ENCODE measurements at places on chromosomes 12 and 14.
A peak's percentile ranks its signal among the peaks of the same experiment; 100 is the strongest.

DNA sequence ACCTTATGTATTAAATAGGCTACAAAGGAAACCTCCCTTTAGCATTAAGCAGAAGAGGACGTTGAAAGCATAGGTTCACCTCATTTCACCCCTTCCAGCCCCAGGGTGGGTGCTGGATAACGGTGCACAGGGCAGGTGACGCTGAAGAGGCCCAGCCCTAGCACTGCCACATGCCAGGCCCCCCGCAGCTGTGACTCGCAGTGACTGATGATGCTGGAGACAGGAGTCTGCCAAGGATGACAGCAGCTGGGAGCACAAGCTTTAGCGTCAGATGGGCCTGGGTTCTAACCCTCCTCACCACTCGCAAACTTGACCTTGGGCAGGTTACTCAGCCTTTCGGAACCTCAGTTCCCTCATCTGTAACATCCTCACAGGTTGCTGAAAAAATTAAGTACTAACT lies 76.7 kb downstream of the TBK1 start:
- DNase-seq = no peak

DNA sequence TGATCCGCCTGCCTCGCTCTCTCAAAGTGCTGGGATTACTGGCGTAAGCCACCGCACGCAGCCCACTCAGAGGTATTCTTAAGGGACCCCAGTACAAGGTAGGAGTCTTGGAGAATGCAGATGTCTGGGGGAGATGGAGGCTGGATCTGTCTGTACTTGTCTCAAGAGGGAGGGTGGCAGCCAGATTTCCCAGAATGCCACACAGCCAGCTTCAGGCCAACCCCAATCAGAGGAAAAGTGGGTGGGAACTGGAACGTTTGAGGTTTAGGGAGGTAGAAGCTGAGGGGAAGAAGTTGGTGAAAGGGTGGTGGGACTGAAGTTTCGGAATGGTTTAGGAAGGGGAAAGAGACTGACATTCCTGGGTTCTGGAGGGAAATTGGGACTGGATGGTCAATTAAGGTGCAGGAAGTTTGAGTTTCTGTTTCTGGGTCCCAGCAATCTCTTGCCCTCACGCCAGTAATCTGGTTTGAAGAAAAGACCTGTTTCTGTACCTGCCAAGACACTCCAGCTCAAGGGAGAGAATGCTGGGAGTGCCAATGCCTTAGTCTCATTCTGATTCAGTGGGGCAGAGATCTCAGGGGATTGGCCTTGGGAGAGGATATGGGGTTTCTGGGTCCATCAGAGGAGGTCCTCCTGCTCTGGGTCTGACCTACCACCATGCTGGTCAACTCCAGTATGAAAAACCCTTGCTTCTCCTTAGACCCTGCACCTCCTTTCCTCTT lies 8.1 kb upstream of the ZNF385A start:
- no peak for DNase-seq

DNA sequence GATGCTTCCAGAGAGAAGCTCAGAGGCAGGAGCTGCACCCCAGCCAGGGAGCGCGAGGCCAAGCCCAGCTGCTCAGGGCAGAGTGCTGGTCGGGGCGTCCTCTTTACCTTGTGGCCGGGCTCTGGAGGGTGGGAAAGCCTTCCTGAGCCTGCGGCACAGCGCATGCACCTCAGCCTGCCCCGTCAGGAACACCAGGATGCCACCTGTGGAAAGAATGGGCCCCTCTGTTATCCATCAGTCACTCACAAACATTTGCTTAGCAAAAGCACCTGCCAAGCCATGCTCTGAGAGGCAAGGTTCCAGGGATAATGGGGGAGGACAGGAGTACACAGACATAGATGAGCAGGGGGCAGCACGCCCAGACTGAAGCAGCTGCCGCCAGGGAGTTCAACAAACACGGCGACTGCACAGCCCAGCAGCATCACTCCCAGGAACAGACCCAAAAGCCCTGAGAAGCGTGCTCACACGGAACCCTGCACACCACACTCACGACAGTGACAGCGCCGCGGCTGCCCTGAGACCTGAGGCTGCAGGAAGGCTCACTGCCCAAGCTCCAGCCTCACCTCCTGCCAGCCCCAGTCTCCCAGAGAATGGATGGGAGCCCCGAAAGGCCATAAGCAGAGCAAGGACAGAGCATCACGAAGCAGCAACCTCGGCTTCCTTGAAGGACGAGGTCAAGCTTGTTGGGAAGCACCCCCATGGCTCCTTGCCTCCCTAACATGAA lies 21.8 kb downstream of the DHX37 start:
- DNase-seq = no peak

- DNase-seq = no peak
Observed at GRCh38 chr12:82474798-82475184, 116.5 kb downstream of the METTL25 start.

DNA sequence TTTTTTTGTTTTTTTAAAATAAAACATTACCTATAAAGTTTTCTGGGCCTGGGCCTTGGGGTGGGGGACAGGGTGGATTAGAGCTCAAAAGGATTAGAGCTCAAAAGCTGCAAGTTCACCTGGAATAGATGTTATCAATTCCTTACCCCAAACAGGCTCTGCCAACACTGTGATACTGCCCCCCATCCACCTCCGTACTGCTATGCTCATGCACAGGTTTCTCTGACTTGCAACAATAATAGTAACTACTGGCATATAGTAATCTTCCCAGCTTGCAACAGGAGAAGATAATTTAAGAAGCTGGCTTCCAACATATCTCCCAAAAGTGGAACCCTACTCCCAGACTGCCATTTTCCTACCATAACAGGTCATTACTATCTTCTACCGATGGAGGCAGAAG lies 51.3 kb upstream of the SLCO1C1 start:
- no peak for DNase-seq

DNA sequence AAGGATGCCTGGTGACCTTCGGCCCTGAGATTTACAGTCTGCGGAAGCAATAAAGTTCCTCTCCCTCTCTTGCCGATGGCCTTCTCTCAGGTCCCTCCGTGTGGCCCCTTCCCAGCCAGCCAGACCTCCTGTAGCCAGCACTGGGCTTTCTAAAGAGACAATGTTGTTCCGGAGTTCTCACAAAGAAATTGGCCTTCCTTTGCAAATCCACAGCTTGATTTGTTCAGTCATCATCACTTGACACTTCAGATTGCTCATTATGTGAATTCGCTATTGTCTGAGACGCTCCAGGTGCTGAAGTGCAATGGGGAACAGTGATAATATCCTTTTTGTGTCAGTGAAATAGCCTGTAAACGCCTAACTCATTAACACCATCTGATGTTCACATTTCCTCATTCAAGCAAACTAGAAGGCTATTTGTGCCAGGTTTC lies 43.7 kb upstream of the GPHB5 start:
- no peak for DNase-seq

DNA sequence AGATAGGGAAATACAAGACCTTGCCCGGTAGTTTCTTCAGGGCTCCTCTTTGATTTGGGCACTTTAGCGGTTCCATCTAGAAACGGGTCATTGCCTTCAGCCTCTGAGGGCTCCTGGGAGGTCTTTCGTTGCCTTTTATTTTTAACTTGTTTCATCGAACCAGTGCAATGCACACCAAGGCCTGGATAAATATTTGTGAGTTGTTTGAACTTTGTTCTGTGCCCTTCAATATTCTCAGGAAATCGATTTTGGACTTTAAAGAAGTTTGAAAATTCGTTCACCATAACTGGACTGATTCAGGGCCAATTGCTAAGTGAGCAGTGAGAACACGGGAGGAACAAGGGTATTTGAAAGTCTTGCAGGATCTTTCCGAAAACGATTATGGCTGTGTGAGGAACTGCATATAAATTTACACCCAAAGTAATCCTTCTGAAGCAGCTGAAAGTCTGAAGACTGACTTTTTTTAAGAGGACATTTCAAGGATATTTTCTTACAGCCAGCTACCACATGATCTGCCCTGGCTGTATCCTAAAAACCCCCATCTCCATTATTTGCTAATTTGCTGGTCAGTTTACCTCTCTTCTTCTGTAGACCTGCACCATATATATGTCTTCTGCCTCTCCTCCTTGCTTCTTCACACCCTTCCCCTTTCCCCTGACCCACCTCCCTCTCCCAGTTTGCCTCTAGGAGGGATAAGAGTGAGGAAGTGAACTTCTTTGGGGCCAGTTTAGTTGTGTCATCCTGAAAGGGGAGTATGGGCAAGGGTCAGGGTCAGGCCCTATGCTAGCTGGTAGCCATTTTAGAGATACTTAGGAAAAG lies 8.0 kb downstream of the DUSP6 start:
- no peak for DNase-seq

- no peak for DNase-seq
Observed at GRCh38 chr12:121968876-121969275, 50.5 kb downstream of the CFAP251 start.

DNA sequence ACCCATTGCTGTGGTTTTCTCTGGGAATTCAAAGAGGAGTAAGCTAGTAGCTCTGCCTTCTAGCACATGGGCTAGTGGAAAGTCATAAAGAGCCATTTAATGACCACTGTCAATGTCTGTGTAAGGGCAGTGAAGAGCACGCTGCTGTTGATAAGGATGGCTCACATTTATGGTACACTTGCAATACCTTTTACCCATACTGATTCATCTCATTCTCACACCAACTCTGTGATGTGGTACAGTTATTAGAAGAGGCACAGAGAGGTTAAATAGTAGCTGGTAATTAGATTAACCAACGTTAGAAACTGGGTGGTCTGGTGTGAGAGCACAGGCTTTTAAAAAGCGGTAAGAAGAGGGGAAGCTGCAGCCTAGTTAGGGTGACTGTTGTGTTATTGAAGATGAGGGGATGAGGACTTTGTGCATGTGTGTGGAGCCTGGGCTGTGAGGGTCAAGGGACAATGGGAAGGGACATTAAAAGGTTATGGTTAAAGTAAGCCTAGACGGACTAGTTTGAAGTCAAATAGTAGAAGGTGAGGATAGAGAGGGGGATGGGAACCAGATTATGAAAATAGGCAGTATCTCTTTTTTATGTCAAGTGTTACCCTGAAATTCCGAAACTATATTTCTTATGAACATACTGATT lies 25.2 kb downstream of the RASSF3 start:
- DNase-seq = no peak

DNA sequence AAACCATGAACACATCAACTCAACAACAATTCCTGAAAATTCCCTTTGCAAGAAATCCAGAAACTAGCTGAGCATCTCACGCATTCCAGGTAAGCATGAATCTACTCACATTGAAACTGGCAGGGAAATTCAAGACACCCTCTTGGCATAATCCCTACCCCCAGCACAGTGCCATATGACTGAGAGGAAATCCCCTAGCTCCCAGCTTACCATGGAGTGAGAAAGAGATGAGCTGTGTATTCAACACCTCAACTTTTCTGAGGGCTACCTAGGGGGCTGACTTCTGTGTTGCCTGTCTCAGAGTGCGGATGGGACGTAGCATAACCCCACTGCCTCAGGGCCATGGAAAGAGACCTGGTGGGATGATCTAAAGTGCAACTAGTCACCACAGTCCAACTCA lies 37.7 kb upstream of the GPR132 start:
- no peak for DNase-seq

DNA sequence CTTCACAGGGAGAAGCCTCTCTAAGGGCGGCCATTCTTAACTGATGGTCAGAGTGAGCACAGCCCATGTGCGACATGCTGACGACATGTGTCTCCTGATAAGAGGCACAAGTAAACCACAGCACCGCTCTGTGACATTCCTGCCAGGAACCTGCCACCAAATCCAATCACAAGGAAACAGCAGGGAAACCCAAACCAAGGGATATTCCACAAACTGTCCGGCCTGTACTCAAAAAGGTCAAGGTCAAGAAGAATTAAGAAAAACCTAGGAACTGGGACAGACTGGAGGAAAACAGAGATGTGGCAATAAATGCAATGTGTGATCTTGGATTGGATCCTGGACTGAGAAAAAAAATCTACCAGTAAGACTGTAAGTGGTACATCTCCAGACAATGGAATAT lies 91.9 kb downstream of the SYNE3 start:
- DNase-seq = no peak

DNA sequence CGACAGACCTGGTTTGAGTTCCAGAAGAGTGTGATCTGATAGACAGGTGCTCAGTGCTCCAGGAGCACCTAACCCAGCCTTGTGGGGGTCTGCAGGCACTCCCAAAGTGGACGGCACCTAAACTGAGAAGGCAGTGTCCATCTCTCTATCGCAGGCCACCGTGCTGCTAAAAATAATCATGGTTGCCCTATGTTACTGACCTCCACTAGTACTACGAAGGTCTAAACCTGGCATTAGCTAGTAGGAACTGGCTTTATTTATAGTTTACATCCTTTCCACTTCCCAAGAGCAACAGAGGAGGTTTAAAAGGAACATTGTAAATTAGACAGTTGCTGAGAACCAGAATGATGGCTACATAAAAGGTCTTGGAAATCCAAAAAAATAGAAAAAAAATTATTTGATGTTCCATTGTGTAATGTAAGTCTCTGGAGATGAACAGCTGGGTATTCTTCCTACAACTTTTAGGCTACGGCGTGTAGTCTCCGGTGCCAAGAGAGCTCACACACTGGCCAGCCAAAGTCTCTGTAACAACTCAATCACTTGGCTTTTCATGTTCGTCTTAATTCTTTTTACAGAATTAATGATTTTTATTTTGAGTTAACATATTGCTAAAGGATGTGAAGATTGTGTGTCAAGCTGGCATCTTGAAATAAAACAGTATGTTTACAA lies 27.3 kb downstream of the PPFIBP1 start:
- no peak for DNase-seq

GRCh38 chr12:121365416-121366062 lies 13.3 kb upstream of the ANAPC5 start:
- no peak for DNase-seq

DNA sequence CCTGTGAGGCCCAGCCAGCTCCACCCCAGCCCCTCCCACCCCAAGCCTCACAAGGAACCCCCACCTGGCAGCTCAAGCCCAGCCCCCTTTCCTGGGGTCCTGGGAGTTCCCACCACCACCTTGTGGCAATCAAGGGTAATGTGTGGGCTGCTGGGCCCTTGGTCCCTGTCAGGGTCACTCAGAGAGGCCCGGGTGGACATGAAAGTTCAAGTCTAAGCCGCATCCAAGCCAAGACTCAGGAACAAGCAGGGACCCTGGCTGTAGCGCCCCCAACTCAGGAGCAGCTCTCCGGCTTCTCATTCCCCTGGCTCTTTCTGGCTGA lies 106.4 kb upstream of the C14orf180 start:
- DNase-seq = no peak

GRCh38 chr12:67441736-67442346 lies 172.7 kb downstream of the CAND1 start:
- DNase-seq = peak; percentile 82

DNA sequence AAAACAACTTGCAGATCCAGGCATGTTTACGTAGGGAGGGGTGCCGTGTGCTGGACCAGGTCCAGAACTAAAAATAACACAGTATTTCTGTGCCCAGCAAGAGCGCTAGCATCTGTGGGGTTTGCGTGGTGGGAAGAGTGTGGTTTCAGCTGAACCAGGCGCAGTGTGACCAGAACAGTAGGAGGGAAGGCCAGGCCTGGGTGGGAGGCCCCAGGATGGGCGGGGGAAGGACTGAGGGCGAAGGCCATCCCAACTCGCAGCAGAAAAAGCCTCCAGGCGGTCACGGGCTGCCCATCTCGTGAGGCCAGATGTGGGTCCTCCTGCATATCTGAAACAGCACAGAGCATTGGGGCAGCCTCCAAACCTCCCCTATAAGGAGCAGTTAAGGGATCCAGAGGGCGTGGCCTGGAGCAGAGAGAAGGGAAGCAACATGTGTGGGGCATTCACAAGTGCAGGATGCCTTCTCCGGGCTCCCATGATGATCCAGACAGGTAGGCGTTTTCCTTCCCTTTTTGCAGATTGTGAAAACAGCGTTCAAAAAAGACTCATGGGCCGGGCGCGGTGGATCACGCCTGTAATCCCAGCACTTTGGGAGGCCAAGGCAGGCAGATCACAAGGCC lies 17.8 kb upstream of the CD9 start:
- peak; percentile 26 for DNase-seq

- no peak for DNase-seq
Observed at GRCh38 chr12:131494216-131494615, 216.7 kb upstream of the SFSWAP start.
